ENCODE measurements at places on chromosomes 7 and 10.

DNA sequence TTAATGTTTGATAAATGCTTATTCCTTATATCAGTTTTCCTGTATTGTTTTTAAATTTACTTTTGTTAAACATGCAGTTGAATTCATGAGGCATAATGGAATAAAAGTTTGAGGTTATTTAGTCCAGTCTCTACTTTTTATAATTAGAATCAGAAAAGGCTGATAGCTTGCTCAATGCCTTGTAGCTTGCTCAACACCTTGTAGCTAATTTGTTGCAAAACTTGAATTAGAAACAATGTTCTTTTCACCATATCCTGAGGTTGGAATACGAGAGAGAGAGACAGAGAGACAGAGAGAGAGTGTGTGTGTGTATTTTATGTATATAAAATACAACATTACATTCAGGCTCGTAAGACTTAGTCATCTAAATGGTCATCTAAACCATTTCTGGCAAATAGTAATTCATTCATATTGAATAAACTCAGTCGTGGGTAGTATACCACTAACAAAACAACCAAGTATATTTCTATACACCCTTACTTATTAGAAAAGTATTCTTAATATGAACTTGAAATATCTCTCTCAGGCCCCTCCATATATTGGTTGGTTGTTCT is 243.5 kb downstream of the ADK start:
- no peak for DNase-seq

DNA sequence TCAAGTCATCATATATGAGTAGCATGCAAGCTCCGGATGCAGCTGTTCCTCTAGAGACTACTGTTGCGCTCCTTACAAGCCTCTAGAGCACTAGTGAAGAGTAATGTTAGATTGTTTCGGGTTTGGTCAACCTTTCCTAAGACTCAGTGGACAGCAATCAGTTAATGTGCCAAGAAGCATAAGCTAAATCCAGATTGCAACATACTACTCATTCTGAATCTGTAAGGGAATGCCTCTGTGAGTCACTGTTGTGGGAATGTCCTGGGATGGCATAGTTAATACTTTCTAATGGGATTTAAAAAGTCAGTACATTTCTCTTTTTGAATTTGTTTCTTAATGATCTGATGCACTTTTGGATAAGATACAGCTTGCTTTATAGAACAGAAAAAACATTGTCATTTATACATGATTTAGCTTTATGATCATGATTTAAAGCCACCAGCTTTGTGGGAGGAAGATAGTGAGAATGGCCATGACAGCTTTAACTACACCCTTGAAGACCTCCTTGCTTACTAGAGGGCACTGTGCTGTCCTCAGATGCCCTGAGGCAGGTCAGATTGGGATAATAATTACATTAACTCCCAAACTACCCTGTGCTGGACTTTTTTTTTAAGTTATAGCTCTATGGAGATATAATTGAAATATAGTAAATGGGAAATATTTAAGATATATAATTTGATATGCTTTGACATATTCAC is 138.4 kb downstream of the SDK1 start:
- no peak for DNase-seq

DNA sequence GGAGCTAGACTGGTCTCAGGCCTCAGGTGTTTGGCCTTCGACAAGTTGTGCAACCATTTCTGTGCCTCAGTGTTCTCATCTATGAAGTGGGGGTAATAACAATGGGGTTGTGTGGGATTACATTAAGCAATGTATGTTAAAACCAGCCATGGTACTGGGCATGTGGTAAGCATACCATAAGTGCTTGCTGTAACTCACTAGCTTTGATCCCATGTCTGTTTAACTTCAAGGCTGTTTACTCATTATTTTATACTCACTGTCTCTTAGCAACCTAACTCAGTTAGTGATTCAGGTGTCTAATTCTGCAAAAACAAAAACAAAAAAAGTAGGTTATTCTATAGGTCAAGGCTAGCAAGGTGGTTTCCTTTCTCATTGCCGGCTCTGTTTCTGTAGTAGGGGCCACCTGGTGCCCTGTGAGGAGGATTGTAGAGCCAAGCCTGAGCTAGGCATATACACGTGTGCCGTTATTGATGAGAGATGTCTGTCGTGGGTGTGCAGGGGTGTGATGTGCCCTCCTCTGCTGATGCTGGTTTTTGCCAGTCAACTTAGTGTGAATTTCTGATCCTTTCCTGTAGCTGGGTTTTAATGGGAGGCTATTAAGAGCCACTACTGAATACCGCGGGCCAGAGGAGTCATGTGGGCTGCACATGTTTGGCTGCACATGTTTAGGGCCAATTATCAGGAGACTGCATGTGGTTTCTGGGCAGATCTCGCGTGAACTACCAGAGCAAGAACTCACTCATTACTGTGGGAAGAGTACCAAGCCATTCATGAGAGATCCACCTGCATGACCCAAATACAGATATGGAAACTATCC is 56.2 kb downstream of the EEPD1 start:
- DNase-seq: no peak

DNA sequence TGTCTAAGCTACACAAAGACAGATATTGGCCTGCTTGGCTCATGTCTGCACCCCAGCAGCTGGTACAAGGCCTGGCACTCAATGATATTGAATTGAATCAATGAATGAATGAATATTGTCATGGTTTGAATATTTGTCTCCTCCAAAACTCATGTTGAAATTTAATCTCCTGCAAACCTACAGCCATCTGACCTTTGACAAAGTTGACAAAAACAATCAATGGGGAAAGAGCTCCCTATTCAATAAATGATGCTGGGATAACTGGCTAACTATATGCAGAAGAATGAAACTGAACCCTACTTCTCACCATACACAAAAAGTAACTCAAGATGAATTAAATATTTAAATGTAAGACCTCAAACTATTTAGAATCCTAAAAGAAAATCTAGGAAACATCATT is 144.7 kb downstream of the CYP26A1 start:
- DNase-seq: no peak

- DNase-seq: peak; percentile 31
Measured at GRCh38 chr7:54932818-54933543, 85.8 kb upstream of the EGFR start.

- DNase-seq: no peak
Measured at GRCh38 chr10:60123172-60123571, 216.8 kb upstream of the CCDC6 start.

DNA sequence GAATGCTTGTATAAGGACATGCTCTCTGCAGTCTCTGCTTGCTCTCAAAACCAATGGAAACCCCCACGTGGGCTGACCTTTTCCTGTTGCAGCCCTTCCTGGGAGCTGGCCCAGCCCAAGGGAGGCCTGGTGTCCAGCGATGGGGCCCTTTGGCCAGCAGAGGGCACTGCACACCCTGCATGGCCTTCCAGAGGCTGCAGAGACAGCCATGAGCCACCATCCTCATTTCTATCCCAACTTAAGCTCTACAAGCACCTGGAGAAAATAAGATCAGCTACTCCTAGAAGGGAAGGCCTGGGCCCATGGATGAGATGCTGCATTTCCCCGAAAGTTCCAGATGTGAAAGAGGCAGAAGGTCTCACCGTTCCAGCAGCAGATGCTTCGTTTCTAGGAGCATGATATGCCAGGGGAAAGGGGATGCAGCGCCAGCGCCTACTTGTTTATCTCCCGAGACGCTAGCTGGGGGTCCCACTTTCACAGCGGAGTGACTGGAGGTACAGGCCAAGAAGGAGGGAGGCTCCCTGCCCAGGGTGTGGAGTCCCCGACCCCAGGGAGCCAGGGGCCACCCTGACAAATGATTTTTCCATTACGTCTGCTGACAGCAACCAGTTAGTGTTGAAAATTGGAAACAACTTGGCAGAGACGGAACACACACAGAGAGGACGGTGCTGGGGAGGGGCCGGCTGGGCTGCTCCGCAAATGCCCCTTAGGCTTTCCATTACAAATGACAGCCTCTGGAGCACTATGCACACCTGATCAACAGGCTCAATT is 106.4 kb downstream of the ZRANB1 start:
- peak; percentile 85 for DNase-seq

GRCh38 chr10:102661658-102662028 is 17.4 kb downstream of the TRIM8 start:
- peak; percentile 18 for DNase-seq

DNA sequence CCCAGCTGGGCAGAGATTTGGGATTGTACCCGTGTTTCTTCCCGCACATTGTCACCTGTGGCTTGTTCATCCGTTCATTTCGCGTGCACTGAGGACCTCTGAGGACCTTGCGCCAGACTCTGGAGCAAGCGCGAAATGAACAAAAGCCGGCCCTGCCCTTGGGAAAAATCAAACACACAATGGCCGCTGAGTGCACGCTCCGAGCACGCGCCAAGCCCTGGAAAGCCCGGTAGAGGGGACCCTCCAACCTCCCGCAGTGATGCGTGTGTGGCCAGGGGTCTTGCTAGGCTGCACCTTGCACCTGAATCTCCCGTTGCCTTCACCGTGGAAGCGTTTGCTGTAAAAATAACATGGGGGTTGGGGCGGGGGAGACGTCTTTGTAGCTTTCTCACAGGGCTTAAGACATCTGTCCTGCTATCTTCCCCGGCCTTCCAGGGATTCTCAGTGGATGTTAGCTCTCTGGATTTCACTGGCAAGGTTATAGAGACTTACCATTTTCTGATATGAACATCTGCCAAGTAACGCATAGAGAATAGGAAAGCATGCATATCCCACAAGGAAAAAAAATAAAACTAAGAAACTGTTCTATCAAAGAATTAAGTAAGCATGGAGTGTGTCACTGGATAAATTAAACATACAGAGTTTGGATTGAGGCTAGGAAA is 37.3 kb downstream of the ZNF777 start:
- no peak for DNase-seq

DNA sequence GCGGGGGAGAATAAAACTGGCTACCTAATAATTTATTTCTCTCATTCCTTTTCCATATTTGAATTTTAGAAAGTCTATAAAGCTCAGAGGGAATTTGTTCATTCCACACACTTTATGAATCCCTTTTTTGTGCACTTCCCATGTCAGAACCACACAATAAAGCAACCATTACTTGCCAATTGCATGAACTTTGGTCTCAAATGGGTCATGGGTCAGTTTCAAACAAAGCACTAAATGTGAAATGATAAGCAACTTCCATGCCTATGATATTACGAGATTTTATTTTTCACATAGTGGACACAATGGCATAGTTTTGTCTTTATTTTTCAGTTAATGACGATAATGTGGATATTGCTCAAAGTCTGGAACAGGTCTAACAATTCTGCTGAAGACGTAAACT is 18.6 kb upstream of the RELN start:
- DNase-seq: no peak

DNA sequence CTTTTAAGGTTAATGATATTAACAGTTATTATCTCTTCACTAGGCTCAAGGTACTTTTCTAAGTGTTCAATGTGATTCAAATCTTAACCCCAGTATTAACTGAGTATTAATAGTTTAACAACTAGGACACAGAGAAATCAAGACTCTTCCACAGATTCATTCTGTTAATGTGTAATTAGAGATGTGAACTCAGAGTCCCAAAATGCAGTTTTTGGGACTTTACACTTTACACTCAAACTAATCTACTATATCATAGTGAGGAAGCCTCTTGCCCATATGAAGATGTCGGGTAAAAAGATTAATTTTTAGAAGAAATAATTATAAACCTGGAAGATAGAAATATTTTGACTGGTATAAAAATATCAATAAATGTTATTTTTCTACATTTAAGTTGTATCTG is 644.5 kb upstream of the LRRTM3 start:
- DNase-seq: no peak

- DNase-seq: peak; percentile 82
Measured at GRCh38 chr10:86755740-86756510, 494 bp upstream of the BMPR1A start.
